NCI-H1092 treated with DMSO at 0.1 percent for 48 hours (cell line): ENCODE measurements at places on chromosomes 2 and 18.

GRCh38 chr2:239257511-239257937, 143.3 kb downstream of the HDAC4 start:
- DNase-seq: no peak

GRCh38 chr18:65439188-65439587, 311.6 kb upstream of the CDH7 start:
- no peak for DNase-seq

DNA sequence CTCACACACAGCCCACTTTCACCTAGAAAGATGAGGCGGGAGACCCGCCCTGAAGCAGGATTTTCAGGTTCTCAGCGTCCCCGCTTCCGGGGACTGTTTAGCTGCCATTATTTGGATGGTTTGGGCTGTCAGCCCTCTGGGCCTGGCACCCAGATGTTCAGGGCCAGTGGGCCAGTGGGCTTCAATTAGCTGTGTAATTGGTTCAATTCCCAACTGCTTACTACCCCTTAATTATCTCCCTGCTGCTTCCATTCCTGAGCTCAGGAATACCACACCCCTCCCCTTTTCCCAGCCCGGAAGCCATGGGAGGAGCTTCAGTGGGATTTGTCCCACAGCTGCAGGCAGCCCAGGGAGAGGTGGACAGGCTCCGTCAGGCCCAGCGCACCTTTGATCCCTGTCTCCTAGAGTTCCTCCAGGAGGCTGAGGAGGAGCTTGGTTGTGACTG, 114.1 kb upstream of the MYCN start:
- no peak for DNase-seq

DNA sequence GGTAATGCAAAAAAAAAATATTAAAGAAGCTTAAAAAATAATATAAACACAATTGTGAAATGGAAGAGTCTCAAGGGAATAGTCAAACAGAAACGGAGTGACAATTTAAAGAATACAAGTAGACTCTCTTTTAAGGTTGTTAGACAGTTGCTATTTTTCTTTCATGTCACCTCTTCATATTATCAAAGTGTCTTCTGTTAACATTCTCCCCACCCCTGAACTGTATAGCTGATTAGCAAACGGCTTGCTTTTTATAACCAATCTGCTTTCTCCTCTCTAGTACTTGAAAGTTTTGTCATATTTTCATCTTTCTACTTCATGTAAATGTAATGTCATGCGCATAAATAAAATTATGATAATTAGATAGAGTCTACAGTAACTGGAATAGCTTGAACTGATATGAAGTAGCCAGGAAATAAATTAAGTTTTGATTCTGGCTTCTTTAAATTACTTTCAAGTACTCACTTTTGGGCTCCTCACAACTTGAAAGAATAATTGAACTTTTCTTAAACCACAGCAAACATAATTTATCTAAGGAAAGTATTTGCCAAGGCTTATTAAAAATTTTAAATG, 37.0 kb downstream of the BARD1 start:
- no peak for DNase-seq

GRCh38 chr2:100256416-100256815, 65.9 kb downstream of the LONRF2 start:
- no peak for DNase-seq

- DNase-seq: no peak
Measured at GRCh38 chr2:100293341-100294161, 28.8 kb downstream of the LONRF2 start.

- no peak for DNase-seq
Measured at GRCh38 chr2:174716785-174717184, 47.5 kb downstream of the CHRNA1 start.

DNA sequence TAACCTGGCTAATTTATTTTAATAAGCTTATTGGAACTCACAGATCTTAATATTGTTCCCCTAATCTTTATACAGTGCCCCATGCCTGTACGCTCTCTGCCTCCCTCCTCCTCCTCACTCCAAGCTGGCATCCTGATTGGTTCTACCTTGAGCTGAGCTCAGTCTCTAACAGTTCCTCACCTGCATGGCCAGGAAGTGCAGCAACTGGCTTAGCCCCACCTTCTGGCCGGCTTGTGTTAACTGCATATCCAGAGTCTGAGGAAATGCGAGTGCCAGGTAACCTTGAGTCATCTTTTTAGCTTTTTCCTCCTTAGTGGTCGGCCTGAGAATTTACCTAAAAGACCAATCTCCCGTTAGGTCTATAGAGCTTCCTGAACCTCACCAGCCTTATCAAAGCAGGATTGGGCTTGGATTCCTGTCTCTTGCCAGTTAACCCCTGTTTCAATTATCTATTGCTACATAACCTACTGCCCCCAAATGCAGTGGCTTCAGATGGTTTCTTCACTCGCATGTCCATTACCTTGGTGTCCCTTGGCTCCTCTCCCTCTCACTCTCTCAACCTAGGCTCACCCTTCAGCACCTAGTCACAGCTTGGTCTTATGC, 89.5 kb upstream of the STK39 start:
- DNase-seq: peak; percentile 17

GRCh38 chr18:71431171-71431570, 1113.0 kb downstream of the CBLN2 start:
- DNase-seq: no peak

DNA sequence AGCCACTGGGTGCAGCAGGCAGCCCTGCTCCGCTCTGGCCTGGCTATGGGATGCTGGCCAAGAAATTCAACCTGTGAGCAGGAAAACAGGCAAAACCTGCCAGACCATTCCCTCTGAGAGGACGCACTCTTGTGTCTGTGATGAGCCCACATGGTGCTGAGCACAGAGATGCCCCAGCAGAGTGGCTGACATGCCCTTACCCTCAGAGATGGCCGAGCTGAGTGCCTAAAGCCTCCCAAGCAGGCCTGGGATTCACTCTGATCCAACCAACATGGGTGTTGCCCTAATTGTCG, 34.3 kb upstream of the TAF1B start:
- DNase-seq: no peak

DNA sequence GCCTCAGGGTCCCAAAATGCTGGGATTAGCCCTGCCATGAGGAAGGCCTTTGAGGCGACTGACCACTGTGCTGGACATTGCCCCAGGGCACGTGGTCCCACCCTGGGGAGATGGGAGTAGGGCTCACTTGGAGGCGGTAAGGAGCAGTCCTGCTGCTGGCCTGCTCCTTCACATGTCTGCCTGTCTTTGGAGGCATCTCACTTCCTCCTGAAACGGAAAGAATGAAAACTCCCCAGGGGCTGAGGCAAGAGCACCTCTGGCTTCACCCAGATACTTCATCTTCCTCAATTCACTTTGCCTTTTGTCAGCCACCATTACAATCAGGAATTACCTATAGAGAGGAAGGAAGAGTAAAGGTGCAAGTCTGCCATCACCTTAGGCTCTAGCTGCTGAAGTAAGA, 59.9 kb upstream of the GATA6 start:
- DNase-seq: no peak

GRCh38 chr18:59566533-59566971, 130.7 kb downstream of the CCBE1 start:
- DNase-seq: no peak

- no peak for DNase-seq
Measured at GRCh38 chr2:67799886-67800285, 262.9 kb downstream of the C1D start.

- no peak for DNase-seq
Measured at GRCh38 chr2:113175042-113175628, 1.4 kb downstream of the PSD4 start.

GRCh38 chr2:192030289-192030688, 164.4 kb downstream of the TMEFF2 start:
- no peak for DNase-seq
